CD4-positive, alpha-beta T cell treated with Interleukin-12 subunit alpha and Interleukin-12 subunit beta, for 1 hour (primary cell): ENCODE measurements at places on chromosomes 6 and 20.

DNA sequence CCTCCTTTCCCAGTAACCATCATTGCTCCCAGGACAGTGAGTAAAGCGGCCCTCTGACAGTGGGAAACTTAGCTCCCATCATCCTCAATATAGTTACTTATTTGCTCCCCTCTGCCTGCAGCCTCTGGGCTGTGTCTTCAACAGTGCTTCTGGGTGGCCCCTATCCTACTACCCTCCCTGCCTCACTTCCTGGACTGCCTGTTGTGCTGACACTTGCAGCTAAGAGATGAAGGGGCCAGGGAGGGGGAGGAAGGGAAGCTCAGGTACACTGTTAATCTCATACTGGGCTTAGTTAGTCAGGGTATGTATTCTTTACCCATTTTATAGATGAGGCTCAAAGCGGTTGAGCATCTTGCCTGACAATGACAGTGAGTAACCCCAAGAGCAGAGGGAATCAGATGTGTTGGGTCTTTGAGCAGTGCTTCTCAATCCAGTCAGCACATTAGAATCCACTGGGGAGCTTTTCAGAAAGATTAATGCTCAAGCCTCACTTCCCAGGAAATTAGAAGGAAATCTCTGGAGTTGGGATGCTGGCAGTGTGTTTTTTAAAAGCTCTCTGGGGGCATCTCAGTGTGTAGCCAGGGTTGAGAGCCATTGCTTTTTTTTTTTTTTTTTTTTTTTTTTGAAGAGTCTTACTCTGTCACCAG is 27.1 kb upstream of the KCNK5 start:
- no peak for DNase-seq

- no peak for DNase-seq
Observed at GRCh38 chr6:156390621-156391020, 386.6 kb upstream of the ARID1B start.

GRCh38 chr6:117502580-117502979 is 20.1 kb downstream of the DCBLD1 start:
- no peak for DNase-seq

DNA sequence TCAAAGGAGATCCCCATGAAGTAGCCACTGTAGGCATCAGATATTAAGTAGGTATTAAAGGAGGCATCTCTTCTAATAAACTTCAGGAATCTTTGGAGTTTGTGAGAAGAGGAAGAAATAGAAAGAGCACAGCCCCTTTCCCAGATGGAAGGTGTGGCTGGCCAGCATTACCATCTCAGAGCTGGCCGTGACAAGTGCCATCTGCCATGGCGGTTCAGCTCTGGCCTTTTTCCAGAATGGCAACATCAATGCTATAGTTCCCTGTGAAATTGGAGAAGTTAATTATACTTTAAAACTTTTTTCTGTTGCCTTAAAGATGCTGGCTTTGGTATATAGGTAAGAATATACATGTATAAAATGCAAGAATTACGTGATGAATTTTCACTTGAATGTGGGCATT is 51.9 kb upstream of the MCUR1 start:
- DNase-seq, result no peak

DNA sequence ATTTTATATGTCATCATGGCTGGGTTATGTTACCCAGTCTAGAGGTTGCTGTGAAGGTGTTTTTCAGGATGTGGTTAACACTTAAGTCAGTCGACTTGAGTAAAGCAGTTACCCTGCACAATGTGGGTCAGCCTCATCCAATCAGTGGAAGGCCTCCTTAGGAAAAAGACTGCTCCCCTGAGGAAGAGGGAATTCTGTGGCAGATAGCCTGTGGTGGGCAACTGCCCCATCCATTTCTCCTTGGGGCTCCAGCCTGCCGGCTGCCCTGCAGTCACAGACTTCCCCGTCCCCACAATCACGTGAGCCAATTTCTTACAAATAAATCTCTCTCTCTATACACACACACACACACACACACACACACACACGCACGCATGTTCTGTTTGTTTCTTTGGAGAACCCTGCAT is 34.5 kb upstream of the MPC1 start:
- peak; percentile 74 for DNase-seq

DNA sequence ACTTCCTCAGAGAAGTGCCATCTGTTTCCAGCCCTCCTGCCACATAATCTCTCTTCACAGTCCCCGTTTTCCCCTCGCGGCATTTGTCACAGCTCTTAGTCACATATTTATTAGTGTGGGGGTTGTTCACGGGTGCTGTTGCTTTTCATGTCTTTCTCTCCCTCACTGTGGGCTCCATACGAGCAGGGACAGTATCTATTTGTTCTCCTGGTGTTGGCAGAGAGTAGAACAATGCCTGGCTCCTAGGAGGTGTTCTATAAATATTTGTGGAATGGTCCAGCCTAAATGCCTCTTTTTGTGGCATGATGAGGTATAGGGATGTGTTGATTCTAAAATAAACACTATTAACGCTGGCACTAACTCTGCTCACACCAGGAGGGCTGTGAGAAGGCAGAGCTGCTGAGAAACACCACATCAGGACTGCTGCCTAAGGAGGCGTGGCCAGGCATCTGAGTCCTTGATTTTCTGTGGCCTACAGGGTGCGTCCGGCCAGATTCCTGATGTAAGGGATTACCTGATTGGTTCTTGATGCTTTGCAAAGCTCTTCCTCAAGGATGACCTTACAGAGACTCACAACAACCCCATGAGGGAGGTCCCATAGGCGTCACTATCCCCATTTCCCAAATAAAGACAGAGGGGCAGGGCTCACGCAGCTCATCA is 219.8 kb upstream of the ARID1B start:
- no peak for DNase-seq

DNA sequence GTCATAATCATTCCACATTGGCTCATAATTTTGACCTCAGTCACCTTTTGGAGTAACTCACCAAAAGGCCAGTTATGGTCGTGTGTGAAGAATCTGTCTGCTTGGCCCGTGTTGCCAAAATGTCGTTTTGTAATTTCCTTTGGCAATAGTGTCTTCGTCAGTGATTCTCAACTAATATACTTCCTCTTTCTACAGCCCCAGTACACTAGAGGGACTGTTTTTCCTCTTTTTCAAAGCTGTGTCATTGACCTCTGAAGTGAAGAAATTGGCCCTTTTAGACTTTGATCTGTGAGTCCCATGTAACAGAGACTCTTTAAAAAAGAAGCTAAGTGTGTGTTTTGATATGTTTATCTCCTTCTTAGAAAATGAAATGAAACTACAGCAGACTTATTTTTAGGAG is 5.2 kb downstream of the FOXO3 start:
- peak; percentile 36 for DNase-seq

- peak; percentile 51 for DNase-seq
Observed at GRCh38 chr6:444653-445275, 53.2 kb downstream of the IRF4 start.

- DNase-seq, result no peak
Observed at GRCh38 chr6:116309657-116310056, 29.9 kb upstream of the TSPYL1 start.

DNA sequence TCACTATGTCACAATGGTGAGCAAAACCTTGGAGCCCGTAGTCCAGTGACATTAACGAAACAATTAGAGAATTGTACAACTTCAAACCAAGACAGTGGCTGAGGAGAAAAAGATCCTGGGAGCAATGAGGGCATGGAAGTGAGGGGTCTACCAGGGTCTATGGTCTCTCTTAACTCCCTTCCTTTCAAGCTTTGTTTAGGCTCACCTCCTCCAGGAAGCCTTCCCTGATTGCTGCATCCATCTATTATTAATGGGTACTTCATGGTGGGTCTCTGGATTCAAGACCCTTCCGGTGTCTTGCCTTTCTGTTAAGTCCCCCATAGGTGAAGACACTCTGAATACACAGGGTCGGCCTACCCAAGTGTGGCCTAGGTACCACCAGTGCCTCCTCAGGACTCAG is 38.1 kb upstream of the MLN start:
- DNase-seq, result no peak
